CD8-positive, alpha-beta memory T cell (primary cell): ENCODE measurements at places on chromosomes 4 and X.
A peak's percentile ranks its signal among the peaks of the same experiment; 100 is the strongest.

- no peak overlapping the region for H3K27ac ChIP-seq
- no peaks in the 10 kb centered on the region for H3K36me3 ChIP-seq
- no peak for DNase-seq
- H3K4me1 ChIP-seq = no peaks in the 10 kb centered on the region
Observed at GRCh38 chr4:36427696-36428095, 146.3 kb downstream of the DTHD1 start.

- no peak for DNase-seq
- no peaks in the 10 kb centered on the region for H3K4me1 ChIP-seq
- no peak overlapping the region for H3K4me3 ChIP-seq
- H3K27me3 ChIP-seq = no peaks in the 10 kb centered on the region
- H3K36me3 ChIP-seq = no peaks in the 10 kb centered on the region
- H3K27ac ChIP-seq = no peak overlapping the region
Observed at GRCh38 chrX:152313529-152314302, 137.4 kb downstream of the GABRA3 start.

DNA sequence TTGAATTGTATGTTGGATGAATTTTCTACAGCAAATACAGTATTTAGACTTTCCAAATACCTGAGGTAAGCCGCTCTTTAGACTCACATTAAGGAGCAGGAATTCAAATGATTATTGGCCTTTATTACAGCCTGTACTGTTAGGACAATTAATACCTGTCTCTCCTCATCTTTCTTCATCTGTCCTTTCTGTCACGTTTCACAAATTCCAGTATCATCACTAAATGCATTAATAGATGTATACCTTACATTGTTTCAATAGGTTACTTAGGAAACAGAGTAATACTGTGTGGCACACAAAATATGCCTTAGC, 1.2 kb downstream of the FAM241A start:
- no peak for DNase-seq
- H3K27ac ChIP-seq = peak overlapping the region; percentile 68
- H3K4me1 ChIP-seq = peaks cover 8% of the 10 kb centered on the region
- peak overlapping the region; percentile 62 for H3K4me3 ChIP-seq
- H3K27me3 ChIP-seq = no peaks in the 10 kb centered on the region
- H3K36me3 ChIP-seq = no peaks in the 10 kb centered on the region

DNA sequence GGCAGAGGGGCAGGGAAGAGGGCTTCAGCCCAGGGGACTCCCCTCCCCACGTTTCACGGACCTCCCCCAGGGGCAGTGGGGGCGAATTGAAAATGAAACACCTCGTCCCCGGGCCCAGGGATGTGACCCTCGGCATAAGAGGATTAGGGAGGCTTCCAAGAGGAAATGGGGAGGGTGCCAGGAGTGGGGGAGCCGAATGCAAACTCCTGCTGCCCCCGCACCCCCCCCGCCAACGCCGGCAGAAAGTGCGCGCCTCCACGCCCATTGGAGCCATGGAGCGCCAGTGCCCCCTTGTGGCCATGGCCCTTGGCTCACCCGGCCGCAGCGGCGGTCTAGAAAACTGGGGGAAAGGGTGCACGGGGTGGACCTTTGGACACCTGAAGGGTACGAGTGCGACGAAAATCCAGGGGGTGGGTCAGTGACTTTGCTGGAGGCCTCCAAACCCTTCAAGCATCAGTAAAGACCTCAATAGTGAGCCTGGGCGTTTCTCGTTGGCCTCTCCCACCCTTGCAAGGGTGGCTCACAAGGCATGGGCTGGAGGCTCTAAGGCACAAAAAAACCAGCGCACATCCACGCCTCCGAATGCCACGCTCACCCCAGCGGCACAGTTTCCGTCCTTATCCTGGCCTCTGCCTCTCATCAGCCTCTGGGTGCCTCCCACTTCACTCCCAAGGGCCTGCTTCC, 120.8 kb upstream of the PJA1 start:
- no peaks in the 10 kb centered on the region for H3K36me3 ChIP-seq
- H3K27me3 ChIP-seq = no peaks in the 10 kb centered on the region
- H3K4me1 ChIP-seq = no peaks in the 10 kb centered on the region

DNA sequence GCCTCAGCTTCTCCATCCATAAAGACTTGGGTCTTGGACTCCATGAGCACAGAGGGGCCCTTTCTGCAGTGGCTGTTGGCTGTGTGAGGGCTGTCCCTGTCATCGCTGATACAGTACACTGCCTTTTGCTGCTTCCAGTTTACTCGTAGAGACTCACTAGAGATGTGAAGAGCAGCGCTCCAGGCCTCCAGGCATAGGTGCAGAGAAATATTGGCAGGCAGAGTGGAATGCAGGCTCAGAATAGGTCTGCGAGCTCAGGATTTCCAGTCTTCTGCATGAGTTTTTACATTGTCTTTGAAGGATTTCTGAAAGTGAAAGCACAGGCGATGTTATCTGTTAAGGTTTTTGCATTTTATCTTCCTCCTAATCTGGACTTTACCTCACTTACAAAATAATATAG, 97.4 kb downstream of the AASDH start:
- DNase-seq = no peak
- no peaks in the 10 kb centered on the region for H3K4me1 ChIP-seq
- no peak overlapping the region for H3K27ac ChIP-seq
- H3K4me3 ChIP-seq = no peak overlapping the region
